ENCODE measurements at places on chromosomes 12 and 14.
A peak's percentile ranks its signal among the peaks of the same experiment; 100 is the strongest.

DNA sequence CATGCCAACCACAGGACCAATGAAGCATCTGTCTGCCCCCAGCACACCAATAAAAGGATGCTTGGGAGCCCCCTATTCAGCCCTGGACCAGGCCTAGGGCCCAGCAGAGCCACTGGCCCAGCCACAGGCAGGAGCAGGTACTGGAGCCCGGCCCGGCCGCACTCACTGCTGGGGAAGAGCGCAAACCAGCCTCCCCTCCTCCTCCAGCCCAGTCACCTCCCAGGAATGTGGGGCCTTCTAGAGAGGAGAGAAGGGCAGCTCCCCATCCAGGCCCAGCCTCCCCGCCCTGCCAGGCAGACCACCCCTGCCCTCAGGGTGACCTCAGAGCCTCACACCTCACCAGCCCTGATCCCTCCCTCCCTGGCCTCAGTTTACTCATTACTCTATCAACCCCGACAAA, 56.2 kb downstream of the CCNK start:
- DNase-seq = no peak

GRCh38 chr12:56261503-56262232, 3.5 kb upstream of the ANKRD52 start:
- DNase-seq = no peak

DNA sequence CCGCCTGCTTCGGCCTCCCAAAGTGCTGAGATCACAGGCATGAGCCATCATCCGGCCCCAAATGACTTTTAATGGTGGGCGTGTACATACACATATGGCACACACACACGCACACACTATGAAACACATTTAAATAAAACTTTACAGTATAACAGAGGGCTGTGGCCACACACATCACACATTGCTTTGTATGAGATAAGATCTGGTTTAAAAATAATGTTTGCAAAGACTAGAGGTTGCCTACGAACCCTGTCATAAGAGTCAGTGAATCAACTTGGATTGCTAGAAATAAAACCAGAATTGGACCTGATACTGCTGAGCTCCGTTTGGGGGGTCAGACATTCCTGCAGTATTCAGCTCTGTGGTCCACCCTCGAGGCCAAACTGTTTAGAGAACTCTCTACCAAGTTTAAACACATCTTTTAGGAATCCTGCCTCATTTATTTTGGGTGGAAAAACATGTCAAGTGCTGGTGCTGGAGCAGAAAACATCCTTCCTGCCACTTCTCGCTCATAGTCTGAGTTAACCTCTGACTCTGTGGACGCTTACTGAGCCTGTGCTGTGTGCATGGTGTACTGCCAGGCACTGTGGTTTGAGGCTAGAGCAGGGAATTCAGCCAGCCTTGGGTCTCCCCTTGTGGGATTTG, 47.8 kb upstream of the EML1 start:
- no peak for DNase-seq

GRCh38 chr14:26702721-26703230, 104.9 kb upstream of the NOVA1 start:
- no peak for DNase-seq

DNA sequence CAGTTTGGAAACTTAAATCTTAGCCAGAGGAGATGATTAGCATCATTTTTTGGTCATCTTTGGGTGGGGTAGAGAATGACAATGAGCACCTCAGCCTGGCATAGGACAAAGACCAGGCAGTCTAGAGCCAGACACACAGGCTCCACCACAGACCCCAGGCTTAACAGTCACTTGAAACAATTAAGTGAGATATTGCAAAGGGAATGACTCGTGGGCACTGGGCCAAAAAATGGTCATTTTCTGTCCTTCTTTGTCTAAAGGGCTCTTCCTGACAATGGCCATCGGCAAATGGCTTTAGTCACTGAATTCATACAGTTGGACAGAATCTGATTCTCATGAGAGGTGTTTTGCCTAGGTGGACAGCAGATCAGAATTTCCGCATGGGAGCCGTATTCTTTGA, 78.0 kb upstream of the DICER1 start:
- DNase-seq = no peak

DNA sequence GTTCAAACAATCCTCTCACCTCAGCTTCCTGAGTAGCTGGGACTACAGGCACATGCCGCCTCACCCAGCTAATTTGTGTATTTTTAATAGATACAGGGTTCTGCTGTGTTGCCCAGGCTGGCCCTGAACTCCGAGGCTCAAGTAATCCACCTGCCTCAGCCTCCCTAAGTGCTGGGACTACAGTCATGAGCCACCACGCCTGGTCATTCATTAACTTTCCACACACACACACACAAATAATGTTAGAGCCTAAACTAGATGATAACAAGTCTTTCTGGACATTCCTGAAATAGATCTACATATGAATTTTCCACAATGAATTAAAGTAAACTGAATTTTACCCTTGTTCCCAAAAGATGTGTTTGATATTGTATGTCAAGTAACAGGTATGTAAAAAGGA, 776.0 kb downstream of the GALC start:
- no peak for DNase-seq

DNA sequence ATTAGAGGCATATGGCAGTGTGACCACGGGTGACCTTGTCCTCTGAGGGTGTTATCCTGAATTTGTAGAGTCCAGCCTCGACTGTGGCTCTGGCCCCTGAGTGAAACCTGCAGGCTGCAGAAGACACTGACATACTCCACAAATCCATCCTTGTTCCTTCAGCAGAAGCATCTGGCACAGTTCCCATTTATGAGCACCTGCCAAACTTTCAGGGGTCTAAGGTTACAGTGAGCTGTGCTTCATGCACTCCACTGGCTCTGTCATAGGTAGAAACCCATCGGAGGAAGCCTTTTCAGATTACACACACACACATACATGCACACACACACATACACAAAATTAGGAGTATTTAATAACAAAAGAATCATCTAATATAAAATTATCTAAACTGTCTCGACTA, 13.6 kb upstream of the NUAK1 start:
- DNase-seq = no peak

GRCh38 chr14:65072256-65072655, 30.1 kb downstream of the MAX start:
- DNase-seq = no peak

DNA sequence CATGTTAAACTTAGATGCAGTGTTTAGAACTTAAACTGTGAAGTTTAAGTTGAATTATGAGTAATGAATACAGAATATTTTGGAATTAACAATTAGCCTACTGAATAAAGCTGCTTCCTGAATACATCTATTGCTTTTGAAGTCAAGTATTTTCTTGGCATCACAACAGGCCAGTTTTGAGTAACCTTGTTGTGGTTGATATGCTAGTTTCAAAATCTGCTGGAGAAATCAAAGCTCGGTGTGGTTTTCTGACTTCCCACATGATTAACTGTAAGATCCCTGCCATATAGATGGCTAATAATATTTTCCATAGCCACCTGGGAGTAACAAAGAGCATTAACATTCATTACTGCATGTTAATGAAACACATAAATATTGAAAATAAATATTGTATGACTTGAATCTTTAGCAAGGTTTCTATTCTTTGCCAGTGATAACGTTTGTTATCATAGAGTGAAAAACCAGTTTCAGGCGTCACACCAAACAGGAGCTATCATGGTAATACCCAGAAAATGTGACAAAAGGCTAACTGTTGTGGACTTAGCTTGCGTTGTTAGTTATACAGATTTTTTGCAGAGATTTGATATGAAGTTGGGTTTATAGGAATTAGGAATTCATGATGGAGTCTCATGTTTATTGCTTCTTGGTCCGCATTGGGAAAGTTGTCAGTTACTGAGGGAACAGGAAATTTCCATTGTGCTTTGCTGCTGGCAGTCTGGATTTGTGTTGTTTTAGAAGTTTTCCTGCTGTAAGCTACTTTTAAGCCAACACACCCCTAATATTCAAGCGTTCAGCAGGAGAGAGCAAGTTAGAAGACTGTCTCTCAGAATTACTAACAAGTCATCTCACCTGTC, 32.1 kb downstream of the PPFIBP1 start:
- DNase-seq = no peak

GRCh38 chr14:65910108-65910786, 497.7 kb downstream of the FUT8 start:
- no peak for DNase-seq

DNA sequence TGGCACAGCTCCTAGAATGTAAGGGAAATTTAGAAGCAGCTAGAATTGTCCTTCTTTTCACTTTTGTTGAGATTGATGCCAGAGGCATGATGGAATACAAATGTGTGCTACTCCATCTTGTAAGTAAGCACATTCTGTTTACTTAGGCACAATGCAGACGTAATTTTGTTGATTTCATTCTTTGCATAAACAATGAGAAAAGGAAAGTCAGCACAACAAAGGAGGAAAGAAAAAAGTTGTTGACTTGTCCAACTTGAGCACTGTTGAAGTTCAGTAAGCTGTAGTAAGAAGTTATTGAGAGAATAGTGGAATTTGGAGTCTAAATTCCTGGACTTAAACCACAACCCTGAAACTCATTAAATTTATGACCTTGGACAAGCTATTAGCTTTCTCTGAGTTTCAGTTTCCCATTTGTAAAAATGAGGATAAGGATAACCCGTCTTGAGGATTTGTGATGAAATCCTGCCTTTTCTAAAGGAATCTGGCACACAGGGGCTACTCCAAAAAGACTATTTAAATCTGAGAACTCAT, 19.4 kb upstream of the CNTN1 start:
- DNase-seq = no peak

- peak; percentile 12 for DNase-seq
Observed at GRCh38 chr14:35533357-35534207, at the start of gene INSM2. TSS of gene INSM2 (plus strand) at chr14:35534164. CDS start at chr14:35534253, 89 bp downstream.

- no peak for DNase-seq
Observed at GRCh38 chr12:124188561-124189405, 106.1 kb upstream of the RFLNA start.
